ENCODE measurements at places on chromosomes 13 and 19.

DNA sequence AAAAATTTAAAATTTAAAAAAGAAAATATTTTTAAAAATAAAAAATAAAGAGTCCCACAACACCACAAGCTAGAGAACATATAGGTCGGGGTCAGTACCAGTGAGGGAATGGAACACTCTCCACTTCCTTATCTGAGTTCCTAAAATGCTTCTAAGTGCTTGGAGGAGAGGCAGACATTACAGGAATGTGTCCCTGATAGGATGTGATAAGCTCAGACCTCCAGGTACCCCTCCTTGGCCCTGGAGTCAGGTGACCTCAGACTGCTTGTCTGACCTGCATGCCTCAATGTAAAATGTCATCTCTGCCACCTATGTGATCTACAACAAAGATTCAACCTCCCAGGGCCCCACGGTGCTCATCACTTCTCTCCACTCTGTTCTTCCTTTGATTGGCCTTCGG, 2.8 kb downstream of the ZNF814 start:
- no peak for DNase-seq

DNA sequence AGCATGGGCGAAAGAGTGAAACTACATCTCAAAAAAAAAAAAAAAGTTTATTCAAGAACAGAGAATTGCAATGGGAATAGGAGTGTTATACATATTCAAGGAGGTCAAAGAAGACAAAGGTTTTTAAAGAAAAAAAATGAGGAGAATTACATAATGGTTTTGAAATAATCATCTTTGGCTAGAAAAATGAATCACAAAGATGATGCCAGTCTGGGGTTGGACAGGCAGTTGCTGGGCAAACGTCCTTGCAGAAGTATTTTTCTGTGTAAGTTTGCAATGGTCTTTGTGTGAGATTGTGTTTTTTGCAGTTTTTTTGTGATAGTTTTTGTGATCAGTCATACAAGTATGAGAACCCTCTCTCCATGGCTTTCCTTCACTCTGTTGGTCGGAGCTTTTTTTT, 23.7 kb downstream of the LYPD3 start:
- DNase-seq, result no peak

DNA sequence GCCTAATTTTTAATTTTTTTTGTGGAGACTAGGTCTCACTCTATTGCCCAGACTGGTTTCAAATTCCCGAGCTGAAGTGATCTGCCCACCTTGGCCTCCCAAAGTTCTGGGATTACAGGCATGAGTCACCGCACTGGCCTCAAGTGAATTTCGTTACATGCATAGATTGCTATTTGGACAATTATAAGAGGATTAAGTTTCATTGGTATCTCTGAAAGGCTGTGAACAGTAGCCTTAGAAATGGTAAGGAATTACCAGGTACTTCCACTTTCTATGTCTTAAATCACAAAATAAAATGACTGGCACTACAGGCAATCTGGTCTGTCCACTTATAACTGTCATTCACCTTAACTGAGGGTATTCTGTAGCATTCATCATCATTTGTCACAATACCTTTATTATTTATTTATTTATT, 2.9 kb upstream of the CCDC9 start:
- DNase-seq, result no peak

DNA sequence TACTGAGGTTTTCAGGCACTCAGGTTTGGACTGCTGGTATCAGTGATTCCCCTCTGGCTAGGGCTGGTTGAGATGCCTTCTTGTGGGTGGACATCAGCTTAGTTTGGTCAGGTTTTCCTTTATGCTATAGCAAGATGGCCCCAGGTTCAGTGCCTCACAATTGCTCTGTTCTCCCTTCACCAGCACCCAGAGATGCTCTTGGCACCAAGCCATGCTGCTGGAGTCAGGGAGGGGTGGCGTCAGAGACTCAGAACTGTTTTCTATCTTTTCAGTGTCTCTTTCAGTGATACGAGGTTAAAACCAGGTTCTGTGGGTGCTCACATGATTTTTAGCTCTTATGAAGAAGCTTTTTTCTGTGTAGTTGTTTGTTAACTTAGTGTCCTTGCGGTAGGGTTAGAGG, 96.9 kb downstream of the NBEA start:
- DNase-seq, result no peak

GRCh38 chr19:57576661-57577060, 2.0 kb downstream of the ZNF416 start:
- no peak for DNase-seq

GRCh38 chr19:15124572-15125231, 17.5 kb downstream of the SYDE1 start:
- DNase-seq, result no peak

Data from smooth muscle cell of the brain vasculature (primary cell).